ENCODE measurements at places on chromosomes 3 and 15.

GRCh38 chr3:43765521-43765971 lies 74.8 kb downstream of the ABHD5 start:
- DNase-seq: no peak

DNA sequence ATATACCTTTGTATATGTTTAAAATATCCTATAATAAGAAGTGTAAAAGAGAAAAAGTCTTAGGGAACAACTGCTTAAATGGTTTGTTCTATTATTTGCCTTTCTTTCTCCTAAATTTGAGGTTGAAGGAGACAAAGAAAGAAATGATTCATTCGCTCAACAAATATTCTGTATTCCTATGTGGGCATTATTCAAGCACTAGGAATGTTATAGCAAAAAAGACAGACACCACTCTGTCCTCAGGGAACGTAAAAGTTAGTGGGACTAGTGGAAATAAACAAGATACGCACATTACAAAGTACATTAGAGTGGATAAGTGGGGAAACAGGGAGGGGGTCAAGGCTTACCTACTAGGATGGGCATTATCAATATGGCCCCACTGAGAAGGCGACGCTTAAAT lies 332.2 kb downstream of the LPP start:
- DNase-seq: no peak

- no peak for DNase-seq
Measured at GRCh38 chr3:32449691-32450090, 53.0 kb downstream of the CMTM6 start.

GRCh38 chr3:107543666-107544065 lies 20.9 kb downstream of the BBX start:
- DNase-seq: no peak

- peak; percentile 5 for DNase-seq
Measured at GRCh38 chr3:154615471-154615870, 185.5 kb upstream of the GPR149 start.
